ENCODE measurements at places on chromosomes 12 and 14.

DNA sequence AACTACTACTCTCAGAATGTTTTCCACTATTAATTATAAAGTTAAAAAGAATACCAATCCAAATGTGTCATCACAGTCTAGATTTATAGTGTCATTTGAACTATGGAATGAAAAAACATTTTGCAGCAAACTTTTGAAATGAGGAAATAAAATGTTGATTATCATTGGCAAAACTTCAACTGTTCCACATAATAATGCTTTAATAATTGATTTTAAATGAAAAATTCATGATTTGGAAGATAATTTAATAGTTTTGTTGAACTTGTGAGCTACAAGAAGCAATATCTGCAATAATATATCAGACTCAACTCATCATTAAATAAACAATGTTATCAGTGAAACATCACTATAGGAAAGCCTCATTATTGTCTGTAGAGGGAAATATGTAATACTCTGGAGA, 48.2 kb upstream of the DCN start:
- no peak for DNase-seq

DNA sequence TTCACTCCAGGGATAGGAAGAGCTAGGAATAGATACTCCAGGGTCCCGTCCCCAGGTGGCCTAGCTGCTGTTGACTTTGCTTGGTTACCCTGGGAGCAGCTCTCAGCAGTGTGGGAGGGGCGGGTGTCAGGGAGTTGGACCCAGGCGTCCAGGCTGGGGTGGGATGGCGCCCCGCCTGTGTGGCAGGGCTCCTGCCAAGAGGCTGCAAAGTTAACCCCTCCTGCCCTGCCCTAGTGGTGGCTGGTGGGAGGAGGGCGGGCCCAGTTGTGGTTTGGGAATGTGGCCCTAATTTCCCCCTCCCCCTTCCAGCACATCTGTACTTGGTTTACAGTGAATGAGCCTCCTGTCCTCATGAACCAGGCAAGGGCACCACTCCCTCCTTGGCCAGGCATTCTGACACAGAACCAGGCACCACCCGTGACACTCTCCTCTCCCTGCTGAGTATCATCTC, 1.7 kb upstream of the RARG start:
- no peak for DNase-seq

GRCh38 chr12:26870491-26871419, 37.8 kb upstream of the ITPR2 start:
- DNase-seq: no peak

GRCh38 chr12:92432724-92433441, 269.9 kb upstream of the PLEKHG7 start:
- DNase-seq: no peak

DNA sequence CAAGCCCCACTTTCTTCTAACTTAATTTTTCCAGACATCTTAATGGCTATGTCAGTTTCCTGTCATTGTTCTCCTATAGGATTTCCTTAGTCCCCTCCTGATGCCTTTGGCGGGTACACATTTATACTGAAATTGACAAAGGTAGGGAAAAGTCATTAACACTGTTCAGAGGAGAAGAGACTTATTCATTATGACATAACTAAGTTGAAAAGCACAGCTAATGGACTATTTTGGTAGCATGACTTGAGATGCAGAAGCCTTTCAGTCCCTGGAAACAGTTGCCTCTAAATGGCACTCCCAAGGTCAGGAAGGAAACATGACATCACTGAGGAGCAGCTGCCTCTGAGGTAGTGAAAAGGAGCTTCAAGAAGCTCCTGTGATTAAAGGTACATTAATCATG, 317.5 kb upstream of the KITLG start:
- no peak for DNase-seq

GRCh38 chr12:129486931-129487330, 416.9 kb downstream of the TMEM132D start:
- DNase-seq: no peak

GRCh38 chr14:81625343-81625742, 91.7 kb upstream of the SEL1L start:
- no peak for DNase-seq

Data from left lobe of liver (tissue), 2 donors.